Hippocampal formation (tissue), 2 donors: ENCODE measurements at places on chromosomes 4 and X.
A peak's percentile ranks its signal among the peaks of the same experiment; 100 is the strongest.

- DNase-seq, result no peak
These were observed 186.0 kb downstream of the HHIP start for GRCh38 chr4:144831971-144832370.

GRCh38 chr4:147863111-147863747, 131.3 kb downstream of the ARHGAP10 start:
- no peak for DNase-seq

- DNase-seq, result no peak
These were observed 6.3 kb downstream of the PRRG3 start for GRCh38 chrX:151701531-151701930.

- no peak for DNase-seq
These were observed 18.2 kb downstream of the UBE2D3 start for GRCh38 chr4:102809190-102809589.

GRCh38 chr4:147310312-147310711, 170.6 kb upstream of the EDNRA start:
- DNase-seq, result no peak

- no peak for DNase-seq
These were observed 98.9 kb downstream of the TLL1 start for GRCh38 chr4:165971933-165972332.

DNA sequence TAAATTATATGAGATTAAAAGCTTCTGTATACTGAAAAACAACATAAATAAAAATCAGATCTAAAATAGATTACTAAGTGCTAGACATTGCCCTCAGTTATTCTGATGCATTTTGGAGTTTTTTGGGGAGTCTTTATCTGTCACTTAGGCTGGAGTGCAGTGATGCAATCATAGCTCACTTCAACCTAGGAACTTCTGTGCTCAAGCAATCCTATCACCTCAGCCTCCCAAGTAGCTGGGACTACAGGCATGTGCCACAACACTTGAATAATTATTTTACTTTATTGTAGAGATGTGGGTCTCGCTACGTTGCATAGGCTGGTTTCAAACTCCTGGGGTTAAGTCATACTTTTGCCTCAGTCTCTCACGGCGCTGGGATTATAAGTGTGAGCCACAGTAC, 31.7 kb downstream of the HSD17B11 start:
- DNase-seq, result no peak

- DNase-seq, result no peak
These were observed 680.4 kb downstream of the DMD start for GRCh38 chrX:32530802-32531403.

- no peak for DNase-seq
These were observed 1.7 kb downstream of the OCIAD1 start for GRCh38 chr4:48832571-48832970.

- peak; percentile 7 for DNase-seq
These were observed 723 bp downstream of the MORC4 start for GRCh38 chrX:106999002-106999975.

DNA sequence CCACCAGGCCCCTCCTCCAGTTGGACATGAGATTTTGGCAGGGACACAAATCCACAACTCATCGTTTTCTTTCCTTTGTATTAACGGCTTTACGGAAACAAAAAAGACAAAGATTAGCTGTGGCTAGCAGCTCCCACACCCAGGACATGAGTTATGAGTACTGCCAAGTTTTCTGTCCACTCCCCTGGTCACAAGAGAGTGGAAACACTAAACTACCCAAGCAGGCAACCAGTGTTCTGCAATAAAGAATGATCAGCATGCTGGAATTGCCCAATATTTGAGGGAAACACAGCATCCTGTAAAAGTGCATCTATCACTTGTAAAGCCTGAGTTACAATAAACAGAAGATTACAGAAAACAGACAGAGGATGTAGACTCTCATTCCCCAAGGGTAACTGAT, 358.4 kb downstream of the NLGN4X start:
- DNase-seq, result no peak

GRCh38 chr4:110753466-110753865, 130.6 kb upstream of the PITX2 start:
- no peak for DNase-seq

GRCh38 chr4:152171556-152171955, 364.3 kb downstream of the FBXW7 start:
- DNase-seq, result no peak

- no peak for DNase-seq
These were observed 194.0 kb upstream of the MAB21L2 start for GRCh38 chr4:150387981-150388380.

DNA sequence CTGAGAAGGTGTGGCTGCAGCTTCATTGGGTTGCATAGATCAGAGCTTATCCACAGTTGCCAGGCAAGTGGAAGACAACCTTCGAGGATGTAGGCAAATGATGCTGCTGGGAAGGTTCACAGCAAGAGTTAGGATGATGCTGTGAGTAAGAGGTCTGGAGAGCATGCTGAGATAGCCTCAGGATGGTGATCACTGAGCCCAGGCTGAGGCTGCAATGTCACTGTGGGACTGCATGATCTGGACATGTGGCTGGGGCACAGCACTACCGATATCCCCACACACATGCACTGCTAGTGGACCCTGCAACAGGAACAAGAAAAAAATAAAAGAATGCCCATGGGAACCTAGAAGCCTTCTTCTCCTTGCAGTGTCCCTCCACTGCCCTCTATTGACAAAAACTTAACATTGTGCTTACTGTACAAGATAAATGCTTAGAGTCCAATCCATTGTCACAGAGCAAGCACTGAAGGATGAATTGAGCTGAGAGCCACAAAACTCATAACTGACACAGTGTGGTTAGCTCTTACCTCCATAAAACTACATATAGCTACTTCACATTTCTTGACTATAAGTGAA, 105.6 kb downstream of the CNKSR2 start:
- peak; percentile 33 for DNase-seq

DNA sequence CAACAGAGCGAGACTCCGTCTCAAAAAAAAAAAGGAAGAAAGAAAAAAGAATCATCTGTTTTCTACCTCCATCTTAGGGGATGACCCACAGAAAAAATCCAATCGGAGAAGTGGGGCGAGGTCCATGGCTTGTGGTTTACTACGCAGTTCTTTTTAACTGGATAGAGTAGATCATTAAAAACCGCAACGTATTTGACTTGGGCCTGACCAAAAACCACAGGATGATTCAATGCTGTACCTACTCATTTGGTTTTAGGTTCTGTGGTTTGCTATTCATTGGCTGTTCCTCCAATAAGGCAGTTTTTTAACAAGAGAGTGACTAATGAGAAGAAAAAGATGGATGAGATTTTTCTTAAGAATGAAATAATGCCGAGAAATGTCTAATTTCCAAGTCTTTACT, 83.7 kb downstream of the FREM3 start:
- DNase-seq, result no peak

DNA sequence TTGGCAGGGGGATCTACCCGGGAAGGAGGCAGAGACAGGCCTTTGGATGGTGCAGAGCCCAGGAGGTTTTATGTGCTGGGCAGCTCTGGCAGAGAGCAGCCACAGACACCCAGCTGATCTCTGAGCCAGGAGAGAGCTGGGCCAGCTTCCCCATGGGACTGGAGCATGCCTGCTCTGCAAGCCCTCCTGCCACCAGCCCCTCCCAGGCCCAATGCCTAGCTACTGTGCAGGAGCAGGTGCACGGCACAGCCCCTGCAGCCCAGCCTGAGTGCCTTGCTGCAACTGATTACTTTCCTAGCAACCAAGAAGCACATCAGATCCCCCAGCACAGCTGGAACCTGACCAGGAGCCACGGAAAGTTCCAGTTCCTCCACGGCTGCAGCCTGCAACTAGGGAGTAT, 57.8 kb upstream of the BEND2 start:
- no peak for DNase-seq

- DNase-seq, result no peak
These were observed 59.0 kb downstream of the ELF4 start for GRCh38 chrX:130051176-130051845.

DNA sequence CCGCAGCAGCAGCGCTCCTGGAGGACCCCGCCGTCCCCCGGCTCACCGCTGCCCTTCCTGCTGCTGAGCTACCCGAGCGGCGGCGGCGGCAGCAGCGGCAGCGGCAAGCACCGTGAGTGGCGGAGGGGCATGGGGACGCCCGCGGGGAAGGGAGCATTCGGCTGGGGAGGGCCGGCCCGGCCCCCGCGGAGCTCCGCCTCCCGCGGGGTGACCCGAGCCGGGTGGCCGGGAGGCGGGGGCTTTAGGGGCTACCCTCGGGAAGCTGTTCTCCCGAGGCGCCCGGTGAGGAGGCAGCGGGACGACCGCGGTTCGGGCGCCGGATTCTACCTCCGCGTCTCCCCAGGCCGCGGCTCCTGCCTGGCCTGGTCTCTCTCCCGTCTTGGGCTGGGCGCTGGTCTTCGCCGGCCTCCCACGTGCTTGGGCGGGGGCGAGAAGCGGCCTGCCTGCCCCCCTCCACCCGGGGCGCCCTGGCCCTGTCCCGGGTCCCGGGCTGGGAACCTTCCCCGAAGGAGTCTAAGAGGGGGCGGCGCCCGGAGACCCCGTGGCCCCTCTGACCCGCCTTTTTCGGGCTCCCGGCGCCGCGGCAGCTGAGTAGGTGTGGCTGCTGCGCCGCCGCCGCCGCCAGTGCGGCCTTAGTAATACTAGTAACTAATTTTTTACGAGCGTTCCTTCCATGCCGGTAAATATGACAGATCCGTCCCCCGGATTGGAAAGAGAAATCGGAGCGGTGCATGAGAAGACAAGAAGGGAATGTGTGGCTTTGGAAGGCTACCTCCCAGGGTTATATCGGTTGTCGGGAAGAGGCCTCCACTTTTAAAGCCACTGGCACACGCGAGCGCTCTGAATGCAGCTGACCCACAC, 16.4 kb upstream of the RUFY3 start:
- peak; percentile 55 for DNase-seq

DNA sequence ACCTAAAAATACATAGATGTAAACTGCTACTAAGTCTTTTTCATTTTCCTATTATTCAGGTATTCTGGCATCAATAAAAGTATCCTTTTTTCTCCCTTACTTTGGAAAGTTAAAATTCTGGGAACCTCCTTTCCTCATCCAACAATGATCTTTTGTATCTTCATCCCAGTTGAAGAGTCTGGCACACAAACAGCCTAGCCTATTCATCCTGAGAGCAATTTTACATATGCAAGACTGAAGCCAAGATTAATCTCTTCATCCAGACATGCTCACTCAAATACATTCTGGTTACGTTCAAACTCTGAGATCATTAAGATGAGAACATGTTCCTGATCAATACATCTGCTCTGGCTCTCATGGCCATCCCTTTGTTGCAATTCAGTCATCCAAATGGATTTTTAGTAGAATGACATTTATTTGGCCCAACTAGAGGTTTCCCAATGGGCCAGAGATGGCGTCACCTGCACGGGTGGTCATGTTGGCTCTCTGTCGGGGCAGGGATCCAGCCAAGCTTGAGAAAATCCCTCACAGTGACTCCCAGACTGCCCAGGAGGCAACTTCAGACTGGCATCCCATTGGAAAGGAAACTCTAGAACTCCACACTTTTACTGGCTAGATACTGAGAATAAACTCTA, 135.3 kb upstream of the VCX2 start:
- peak; percentile 16 for DNase-seq

- peak; percentile 8 for DNase-seq
These were observed 128.5 kb upstream of the ARX start for GRCh38 chrX:25144043-25144940.

DNA sequence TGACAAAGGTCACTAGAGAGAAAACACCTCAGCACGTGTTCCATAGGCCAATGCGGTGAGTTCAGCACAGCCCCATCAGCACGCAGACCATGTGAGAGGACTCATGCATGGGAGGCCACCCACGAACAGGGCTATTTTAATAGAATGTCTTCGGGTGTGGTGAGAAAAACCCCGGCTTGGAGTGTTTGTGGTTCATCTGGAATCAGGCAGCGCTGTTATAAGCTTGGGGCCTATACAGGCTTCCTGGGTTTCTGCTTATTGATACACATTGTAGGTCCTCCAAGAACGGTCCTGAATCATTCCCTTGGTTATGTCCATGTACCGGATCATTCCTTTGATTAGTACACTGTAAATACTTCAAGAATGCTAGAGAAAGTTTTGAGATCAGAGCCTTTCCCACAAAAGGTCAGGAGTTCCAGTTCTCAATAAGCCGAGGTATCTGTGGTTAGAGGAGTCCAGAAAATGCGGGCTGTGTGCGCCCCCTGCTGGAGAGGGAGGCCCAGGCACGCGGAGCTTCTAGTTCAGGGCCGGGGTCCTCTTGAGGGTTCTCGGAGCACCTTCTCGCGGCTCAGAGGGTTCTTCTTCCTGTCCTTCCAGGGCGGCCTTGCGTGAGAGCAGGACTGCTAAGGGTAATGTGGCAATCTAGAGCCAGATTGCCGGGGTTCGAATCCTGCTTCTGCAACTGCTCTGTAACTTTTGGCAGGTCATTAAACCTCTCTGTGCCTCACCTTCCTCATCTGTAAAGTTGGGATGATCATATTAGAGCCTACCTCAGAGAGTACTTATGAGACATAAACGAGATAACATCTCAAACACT, 51.8 kb downstream of the TLR10 start:
- DNase-seq, result peak; percentile 67

DNA sequence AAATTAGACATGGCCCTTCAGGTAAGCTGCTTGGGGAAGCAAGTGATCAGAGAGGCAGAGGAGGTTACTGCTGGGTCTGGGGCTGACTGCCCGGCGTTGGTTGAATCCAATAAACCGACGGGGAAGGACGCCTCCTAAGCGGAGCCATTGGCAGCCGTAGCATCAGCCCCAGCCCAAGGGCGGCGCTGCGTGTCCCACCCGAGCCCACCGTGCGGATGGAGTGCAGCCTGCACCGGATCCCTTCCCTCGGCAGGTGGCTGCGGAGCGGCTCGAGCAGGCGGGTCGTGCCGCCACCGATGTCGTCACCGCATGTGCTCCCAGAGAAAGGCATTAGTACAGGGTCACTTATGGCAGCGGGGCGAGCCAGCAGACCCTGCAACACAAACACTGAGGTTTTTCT, 82.1 kb downstream of the ALPK1 start:
- no peak for DNase-seq
